ENCODE measurements at places on chromosomes 2 and 18.

- DNase-seq: no peak
Measured at GRCh38 chr2:58182527-58182926, 58.6 kb downstream of the FANCL start.

DNA sequence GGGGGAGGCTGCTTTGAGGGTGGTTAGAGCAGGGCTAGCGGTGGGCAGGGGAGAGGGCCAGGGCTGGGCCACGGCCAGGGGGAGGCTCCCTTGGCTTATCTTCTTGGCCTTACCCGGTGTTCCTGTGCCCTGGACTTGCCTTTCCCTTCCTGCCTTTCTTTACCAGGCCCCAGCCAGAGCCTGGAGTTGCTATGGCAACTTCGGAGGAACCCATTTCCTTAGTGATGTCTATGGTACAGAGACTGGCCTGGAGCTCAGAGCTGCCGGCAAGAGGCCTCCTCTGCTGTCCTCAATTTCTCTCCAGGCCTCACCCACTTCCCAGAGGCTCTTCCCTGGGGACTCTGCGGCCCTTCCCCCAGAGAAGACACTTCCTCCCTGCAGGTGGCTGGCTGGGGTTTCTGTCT, 11.5 kb downstream of the SPEG start:
- DNase-seq: no peak

DNA sequence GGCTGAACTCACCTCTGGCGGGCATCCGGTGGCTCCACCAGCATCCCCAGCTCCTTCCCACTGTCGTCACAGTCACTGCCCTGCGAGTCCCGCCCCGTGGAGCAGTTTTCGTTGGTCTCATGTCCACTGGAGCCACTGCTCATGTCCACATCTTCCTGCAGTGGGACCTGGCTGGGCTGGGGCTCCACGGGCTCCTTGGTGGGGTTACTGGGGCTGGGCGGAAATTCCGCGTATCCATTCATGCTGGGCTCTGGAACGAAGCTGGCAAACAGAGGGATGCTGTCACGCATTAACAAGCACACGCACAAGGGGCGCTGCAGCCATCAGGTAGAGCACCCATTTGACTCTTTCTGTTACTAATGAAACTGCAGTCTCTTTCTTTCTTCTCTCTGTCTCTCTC, 10.7 kb downstream of the PER2 start:
- DNase-seq: no peak

GRCh38 chr2:221443645-221444044, 128.5 kb downstream of the EPHA4 start:
- DNase-seq: no peak

DNA sequence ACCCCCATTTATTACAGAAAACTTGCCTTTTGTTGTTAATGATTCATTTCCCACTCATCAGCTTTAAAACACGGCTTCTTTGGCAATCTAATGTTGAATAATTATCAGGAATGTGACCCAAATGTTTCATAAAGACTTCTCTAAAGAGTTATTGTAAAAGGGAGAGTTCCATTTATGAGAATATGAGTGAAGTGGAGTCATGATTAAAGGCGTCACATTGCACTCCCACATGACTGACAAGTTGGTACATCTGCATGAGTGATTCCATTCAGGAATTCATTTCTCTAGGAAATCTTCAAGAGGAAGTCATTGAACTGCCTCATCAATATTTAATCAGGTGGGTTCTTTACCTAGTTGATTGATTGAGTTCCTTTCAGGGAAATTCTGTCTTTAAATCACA, 184.8 kb downstream of the LNPK start:
- no peak for DNase-seq

DNA sequence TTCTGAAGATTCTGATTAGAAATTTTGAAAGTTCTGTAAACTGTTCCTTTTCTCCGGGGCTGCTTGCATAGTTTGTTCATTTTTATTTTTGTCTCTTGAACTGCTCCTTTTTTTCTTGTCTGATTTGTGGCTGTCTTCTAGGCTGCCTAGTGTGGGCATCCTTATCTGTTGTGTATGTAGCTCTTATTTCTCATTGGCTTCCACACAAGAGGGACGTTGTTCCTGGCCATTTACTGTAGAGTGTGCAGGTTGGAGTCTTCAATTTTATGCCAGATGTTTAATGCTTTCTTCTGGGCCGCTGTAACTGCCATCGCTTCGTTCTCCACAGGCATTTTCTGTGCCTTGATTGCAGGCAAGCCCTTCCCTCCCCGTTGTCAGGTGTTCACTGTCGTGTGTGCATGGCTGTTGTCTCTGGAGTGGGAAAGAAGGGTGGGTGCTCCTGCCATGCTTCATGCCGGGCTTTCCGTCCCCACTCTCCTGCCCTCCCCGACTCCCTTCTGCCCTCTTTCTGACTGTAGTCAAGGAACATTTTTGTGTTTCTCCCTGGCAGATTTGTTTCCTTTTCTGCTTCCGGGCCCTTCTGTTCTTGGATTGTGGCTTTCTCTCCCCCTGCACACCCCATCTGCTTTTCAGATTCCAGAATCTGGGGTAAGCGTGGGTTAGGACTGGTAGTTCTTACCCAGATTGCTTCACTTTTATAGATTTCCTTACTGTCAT, 15.5 kb downstream of the CEP192 start:
- DNase-seq: no peak

DNA sequence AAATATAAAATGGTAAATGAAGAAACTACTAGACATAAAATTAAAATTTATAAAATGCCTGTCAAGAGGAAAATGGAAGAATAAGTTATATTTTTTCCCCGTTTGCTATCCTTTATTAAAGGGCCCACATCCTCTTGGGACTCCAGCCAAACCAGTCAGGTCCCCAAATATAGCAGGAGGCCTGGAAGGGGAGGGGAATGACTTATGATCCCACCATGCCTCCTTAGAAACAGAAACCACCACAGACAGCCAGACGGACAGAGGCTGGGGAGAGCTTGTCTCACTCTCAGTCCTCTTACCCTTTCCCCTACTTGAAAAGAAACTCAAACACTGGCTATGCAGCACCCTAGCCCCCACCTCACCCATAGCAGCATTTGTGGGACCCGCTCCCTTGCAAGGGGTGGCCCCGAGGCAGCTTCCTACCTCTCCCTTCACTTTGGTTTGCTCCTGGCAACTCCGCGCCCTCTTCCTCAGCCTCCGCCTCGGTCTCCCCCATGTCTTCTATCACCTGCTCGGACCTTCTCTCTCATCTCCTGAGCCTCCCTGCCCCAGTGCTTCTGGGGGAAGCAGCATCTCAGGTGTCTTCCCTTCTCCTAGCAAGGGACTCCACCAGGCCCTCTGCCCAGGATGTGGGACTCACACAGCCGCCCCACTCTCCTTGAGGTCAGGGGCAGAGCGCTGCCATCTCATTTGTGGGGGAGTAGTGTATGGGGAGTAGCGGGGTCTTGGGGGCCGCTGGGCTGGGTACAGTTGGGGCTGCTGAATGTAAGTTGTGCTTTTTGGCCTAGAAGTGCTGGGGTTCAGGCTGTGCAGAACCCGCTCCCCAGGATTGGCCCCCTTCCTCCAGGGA, 37.4 kb upstream of the ANKRD62 start:
- DNase-seq: no peak

DNA sequence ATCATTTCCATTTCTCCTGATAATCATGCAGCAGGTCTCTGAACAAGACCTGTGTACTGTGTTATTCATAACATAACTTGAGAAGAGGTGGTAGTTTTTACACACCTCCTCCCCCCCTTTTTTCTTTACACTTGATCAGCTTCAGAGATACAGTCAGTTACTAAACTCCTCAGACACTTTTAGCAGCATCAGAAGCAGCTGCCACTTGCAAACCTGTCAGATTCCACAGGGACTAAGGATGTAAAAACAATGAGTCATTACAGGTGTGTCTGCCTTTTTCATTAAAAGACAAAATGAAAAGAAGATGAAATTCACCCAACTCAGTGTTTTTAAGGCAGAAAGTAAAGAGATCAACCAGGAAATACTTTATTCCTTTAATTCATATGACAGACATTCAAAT, 254.0 kb downstream of the NRXN1 start:
- DNase-seq: no peak

DNA sequence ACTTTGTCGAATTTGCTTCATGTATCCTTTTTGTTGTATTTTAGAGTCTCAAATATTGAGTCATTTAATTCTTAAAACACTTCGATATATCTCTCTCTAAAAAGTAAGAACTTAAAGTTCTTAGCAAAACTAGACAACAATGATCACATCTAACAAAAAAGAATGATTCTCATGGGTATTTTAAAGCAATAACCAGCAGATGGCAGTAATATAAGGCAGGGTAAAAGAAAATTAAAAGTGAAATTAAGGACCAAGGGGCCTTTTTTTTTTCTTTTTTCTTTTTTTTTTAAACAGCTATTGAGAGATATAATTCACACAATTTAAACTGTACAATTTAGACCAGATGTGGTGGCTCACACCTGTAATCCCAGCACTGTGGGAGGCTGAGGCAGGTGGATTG, 9.9 kb upstream of the AOX1 start:
- no peak for DNase-seq

GRCh38 chr18:11407940-11408339, 201.5 kb upstream of the SLC35G4 start:
- DNase-seq: no peak

- no peak for DNase-seq
Measured at GRCh38 chr2:99776206-99776905, 286.5 kb upstream of the REV1 start.

DNA sequence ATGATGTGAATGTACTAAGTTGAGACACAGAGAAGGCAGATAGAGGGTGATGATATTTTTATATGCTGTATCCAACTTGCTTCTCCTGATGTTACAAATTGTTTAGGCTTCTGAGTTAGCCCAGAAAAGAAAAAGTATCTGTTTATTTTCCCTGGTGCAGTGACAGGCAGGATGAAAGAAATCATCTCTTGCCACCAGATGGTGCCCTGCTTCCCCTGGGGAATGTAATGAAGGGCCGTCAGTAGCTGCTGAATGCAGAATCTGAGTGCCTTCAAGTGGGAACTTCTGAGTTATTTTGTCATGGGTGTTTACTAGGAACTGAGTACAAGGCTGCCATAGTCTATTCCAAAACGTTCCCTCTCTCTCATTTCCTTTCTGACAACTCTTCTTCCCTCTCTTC, 525.6 kb downstream of the MBD2 start:
- DNase-seq: no peak

GRCh38 chr2:20173496-20174402, 51.2 kb downstream of the SDC1 start:
- DNase-seq: no peak

DNA sequence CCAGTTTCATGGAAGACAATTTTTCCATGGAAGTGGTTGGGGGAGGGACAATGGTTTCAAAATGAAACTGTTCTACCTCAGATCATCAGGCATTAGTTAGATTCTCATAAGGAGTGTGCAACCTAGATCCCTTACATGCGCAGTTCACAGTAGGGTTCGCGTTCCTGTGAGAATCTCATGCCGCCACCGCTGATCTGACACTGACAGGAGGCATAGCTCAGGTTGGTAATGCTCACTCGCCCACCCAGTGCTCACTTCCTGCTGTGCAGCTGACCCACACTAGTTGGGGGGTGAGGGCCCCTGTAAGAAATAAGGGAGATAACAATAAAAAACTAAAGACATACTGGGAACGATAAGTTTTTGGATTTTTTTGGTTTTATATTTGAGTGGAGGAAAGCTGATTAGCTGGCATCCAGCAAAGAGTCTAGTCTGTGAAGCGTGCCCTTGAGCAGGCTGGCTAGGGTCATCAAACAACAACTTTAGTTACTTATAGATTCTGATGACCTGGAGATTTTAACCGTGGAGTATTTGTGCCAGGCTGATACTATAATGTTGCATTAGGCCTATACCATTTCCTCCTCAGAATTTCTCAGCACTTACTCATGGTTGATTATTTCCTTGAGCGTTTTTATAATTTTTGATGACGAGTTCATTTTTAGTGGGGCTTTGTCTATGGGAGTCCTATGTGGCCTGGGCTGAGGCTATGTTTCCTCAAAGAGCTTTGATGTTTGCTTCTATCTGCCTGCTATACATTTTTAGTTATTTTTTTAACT, 6.3 kb upstream of the MCFD2 start:
- DNase-seq: no peak

GRCh38 chr2:15626126-15626525, 34.5 kb downstream of the DDX1 start:
- DNase-seq: no peak

- no peak for DNase-seq
Measured at GRCh38 chr2:35463805-35464596, 891.6 kb upstream of the CRIM1 start.

DNA sequence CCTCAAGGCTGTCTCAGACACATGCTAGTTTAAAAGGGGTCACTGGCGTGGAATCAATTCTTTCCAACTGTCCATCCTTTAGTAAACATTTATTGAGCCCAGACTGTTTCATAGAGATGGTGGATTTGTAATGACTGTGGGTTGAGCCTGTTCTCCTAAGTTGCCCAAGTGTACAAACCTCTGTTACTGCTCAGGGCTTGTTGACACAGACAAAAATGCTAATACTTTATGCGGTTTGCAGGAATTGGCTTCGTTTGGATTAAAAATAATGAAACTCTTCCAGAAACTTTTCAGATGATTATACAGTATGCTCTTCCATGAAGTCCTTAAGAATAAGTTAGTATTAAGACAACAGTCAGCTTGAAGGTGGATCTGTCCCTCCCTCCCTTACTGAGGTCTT, 83.6 kb upstream of the MGAT5 start:
- no peak for DNase-seq

GRCh38 chr2:205656461-205656860, 25.8 kb upstream of the NRP2 start:
- DNase-seq: no peak
